Glutamatergic neuron (in vitro differentiated cells): ENCODE measurements at places on chromosomes 13 and 19. TPM values are rescaled to one million over a fixed set of nuclear protein-coding genes. Genes with fewer than 3 reads are reported as not detected.
A peak's percentile ranks its signal among the peaks of the same experiment; 100 is the strongest.

The GSX1 gene
- total RNA-seq, result not detected

The KCTD15 gene
- total RNA-seq, result 53.4 TPM

The PRX gene
- 4.7 TPM for total RNA-seq

- DNase-seq, result no peak
- no peak overlapping the region for H3K4me3 ChIP-seq
- H3K27ac ChIP-seq, result no peak overlapping the region
- peaks cover 5% of the 10 kb centered on the region for H3K27me3 ChIP-seq
- peaks cover 7% of the 10 kb centered on the region for H3K36me3 ChIP-seq
These were observed 63.4 kb downstream of the ZNF726 start for GRCh38 chr19:23978068-23978467.

DNA sequence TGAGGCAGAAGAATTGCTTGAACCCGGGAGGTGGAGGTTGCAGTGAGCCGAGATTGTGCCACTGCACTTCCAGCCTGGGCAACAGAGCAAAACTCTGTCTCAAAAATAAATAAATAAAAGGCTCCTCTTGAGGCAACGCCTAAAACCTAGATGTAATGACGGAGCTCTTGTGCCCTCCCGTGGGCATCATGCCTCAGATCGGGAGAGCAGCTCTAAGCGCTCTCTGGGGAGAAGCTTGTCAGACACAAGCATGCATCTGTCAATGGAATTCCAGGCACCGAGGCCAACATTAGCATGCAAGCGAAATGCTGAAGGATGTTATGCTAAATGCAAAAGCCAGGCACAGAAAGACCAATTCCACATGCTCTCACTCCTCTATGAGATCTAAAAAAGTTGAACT, 45.6 kb upstream of the MRI1 start:
- peak overlapping the region; percentile 63 for H3K27ac ChIP-seq
- peak overlapping the region; percentile 17 for H3K4me3 ChIP-seq
- peaks cover 9% of the 10 kb centered on the region for H3K36me3 ChIP-seq
- H3K27me3 ChIP-seq, result peaks cover 4% of the 10 kb centered on the region
